Adrenal gland (tissue), 19 donors: ENCODE measurements at places on chromosomes 7 and 10.
A peak's percentile ranks its signal among the peaks of the same experiment; 100 is the strongest.

- no peak for DNase-seq
Observed at GRCh38 chr7:137544453-137545058, 201.0 kb upstream of the PTN start.

- no peak for DNase-seq
Observed at GRCh38 chr7:148719753-148720152, 21.1 kb downstream of the CUL1 start.

GRCh38 chr7:159141167-159141566 lies 3.5 kb downstream of the VIPR2 start:
- DNase-seq = no peak

DNA sequence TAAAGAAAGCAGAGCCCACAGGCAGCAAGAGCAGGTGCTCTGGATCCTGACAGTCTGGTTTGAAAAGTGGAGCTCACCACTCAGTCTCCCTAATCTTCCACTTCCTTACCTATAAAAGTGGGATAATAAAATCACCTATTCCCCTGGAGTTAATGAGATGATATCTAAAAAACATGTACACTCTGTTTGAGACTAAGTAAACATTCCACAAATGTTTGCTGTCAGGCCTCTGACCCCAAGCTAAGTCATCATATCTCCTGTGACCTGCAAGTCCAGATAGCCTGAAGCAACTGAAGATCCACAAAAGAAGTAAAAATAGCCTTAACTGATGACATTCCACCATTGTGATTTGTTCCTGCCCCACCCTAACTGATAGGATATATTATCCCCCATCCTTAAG lies 1324.5 kb downstream of the XPNPEP1 start:
- DNase-seq = no peak

DNA sequence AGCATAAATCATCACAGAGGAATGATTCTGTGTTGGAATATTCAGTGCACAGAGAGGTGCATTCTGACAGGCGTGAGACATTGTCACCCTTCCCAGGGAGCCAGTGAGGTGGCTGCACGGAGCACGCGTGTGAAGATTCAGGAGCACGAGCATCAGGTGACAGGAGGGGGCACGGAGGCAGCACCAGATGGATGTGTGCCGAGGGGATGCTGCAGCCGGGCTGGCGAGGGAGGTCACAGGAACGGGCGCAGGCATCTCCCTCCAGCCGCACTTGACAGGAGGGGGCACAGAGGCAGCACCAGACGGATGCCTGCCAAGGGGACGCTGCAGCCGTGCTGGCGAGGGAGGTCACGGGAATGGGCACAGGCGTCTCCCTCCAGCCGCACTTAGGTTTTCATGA lies 66.5 kb downstream of the DIP2C start:
- no peak for DNase-seq

DNA sequence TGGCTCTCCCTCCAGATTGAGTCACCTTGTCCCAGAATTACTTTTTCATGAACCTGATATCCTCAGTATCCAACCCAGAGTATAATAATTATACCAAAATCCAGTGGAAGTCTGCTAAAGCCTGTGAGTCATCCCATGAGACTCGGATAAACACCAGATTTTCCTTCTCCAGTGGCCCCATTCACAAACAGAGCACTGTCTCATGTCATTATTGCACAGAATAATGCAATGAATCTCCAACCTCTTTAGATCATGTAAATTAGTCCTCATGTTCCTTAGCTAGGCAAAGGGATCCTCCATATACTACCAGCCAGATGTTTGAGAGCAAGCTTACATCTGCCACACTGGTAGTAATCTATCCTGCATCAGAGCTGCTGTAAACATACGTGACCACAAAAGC lies 89.0 kb downstream of the AMPH start:
- no peak for DNase-seq

GRCh38 chr7:3092468-3092867 lies 48.8 kb upstream of the CARD11 start:
- peak; percentile 60 for DNase-seq

DNA sequence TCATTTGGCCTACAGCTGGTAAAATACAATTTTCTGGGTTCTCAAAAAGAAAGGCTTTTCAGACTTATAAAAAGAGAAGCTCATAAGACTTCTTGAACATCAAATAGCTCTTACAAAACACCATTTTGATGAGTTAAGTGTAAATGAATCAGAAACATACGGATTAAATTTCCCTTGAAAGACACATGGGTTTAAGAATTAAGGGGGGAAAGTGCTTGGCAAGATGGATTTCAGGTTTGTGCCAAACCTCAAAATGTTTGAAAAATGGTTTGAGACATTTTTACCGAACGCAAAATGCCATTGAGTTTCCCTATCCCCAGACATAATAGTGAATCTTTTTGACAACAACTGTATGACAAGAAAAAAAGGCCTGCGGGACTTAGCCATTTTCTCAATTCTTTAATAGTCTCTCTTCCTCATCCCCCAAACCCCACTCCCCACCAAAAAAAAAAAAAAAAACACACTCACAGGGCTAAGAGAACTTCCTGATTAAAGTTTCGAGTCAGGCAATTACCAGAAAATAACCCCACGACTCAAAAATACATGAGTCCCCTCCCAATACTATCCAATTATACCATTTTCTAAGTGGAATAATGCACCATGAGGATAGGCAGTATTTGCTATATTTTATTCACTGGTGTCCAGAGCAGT lies 260.1 kb downstream of the TRIL start:
- no peak for DNase-seq

GRCh38 chr7:106100863-106101629 lies 11.1 kb downstream of the SYPL1 start:
- DNase-seq = no peak

DNA sequence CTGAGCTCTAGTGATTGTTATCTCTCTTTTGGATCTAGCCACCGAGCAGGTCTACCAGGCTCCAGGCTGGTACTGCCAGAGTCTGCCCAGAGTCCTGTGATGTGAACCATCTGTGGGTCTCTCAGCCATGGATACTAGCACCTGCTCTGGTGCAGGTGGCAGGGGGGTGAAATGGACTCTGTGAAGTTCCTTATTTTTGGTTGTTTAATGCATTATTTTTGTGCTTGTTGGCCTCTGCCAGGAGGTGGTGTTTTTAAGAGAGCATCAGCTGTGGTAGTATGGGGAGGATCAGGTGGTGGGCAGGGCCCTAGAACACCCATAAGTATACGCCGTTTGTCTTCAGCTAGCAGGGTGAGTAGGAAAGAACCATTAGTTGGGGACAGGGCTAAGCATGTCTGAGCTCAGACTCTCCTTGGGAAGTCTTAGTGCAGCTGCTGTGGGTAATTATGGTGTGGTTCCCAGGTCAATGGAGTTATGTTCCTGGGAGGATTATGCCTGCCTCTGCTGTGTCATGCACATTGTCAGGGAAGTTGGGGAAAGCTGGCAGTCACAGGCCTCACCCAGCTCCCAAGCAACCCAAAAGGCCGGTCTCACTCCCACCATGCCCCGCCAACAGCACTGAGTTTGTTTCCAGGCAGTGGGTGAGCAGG lies 81.8 kb downstream of the NPSR1 start:
- no peak for DNase-seq

- no peak for DNase-seq
Observed at GRCh38 chr7:1623810-1624209, 46.3 kb upstream of the ELFN1 start.

DNA sequence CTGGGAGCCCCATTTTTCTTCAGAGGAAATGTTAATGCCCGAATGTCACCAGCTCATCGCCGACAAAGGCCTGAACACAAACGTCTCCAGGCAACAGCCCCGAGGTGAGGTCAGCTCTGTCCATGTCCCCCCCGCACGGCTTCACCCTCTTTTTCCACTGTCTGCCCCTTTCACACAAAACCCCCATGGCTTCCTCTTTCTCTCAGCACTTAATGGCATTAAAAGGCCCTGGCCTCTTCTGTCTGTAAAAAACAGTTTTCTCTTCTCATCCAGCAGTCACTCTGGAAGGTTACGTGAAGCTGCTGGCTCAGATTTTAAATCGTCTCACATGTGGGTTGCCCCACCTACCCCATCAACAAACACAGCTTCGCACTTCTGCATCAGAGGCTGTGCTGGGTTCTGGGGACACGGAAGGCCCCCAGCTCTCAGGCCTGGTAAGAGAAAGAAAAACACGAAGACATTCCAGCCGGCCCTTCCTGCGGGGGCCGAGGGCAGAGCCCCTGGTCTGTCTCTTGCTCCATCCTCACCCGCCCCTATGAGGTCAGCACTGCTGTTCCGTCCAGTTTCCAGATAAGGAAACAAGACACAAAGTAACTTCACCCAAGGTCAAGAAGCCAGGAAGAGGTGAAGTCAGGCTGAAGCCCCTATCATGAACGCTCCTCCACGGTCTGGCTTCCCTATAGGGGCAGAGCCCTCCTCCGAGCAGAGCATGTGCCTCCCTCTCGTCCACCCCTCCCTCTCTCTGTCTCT lies 91.1 kb upstream of the PDGFA start:
- peak; percentile 40 for DNase-seq

DNA sequence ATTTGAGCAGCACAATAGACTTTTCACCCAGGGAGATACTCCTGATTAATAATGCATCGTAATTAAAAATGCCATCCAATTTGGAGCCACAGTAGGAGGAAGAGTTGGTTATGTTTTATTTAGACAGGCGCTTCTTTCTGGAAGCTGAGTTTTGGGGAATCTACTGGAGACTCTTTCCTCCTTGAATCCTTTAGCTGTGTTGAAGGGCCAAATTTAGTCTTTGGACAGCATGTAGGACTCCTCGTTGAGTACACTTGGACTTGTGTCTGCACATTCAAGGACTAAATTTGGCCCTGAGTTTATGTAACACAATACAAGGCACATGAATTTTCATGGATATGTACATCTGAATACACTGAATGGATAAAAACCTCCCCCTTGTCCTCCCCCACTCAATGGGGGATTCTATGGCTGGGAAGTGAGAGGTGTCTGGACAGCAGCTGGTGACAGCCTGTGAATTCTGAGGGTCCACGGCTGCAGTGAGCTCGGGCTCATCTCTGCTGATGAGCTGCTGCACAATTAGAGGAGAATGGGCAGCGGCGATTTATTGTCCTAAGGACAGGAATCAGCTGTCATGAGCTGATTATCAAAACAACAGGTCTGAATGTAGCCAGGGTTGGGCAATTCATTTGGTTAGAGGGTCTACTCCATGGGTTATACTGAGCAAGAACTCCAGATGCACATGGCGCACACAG lies 95.2 kb downstream of the PRTFDC1 start:
- DNase-seq = no peak

- DNase-seq = no peak
Observed at GRCh38 chr10:110818311-110819256, 53.1 kb upstream of the PDCD4 start.

DNA sequence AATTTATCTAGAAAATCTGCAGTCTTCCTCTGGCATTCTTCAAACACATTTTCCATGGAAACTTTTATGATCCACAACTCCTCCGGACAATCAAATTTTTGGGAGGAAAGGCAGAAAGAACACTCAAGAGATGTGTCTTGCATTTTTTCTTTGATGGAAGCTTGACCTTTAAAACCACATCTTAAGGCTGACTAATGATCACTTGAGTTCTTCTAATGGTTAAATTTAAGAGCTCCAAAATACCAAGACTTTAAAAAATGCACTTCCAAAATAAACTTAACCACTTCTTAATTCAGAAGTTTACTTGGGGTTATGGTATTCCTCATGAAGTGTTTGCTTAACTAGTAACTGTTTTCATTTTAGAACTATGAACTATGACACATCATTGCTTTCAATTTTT lies 43.3 kb downstream of the ETV1 start:
- DNase-seq = no peak

DNA sequence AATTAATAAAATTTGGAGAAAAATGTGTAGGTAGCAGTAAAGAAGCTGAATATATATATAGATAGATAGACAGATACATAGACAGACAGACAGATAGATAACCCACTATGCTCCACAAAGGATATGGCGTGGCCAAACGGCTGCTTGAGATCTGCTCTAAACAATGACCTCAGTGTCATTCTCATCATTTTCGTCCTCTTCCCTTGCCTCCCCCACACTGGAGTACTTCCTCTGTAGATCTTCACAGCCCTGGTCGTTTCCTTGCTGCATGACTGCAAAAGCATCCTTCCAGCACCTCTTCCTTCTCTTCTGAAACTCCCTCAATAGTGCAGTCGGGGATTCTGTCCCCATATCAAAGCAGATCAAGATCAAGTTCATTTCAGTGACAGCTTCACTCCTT lies 35.6 kb upstream of the ATP6V0A4 start:
- DNase-seq = no peak

DNA sequence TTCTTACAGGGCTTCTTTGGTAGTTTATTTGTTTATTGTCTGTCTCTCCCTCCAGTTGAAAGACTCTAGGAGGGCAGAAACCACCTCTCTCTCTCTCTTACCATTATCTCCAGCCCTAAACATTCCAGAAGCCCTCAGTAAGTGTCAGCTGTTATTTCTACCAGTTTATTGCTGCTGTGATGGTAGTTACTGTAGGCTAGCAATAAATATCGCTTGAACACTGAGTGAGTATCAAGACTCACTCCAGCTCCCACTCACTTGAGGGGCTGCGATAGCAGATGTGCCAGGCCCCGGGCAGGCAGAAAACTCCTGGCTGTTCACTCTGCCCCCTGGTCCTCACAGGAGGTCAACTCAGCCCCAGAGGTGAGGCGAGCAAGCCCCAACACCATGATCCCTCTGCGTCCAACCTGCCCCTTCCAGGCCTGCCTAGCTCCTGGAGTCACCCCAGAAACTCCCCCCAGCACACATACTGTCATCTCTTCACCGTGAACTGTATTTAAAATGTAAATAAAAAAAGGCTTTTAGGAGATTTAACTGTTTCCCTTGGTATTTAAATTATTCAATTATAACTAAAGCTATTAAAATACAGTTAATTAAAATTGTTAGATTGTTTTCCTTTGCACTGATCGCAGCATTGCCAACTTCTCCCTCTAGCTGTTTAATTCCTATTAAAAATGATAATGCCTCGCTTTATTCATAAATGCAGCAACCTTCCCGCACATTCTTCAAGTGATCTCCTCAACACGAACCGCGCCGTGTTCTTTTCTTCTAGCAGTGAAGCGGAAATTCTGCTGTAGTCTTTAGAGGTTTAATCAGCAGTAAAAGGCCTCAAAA lies 321.1 kb upstream of the ZMIZ1 start:
- no peak for DNase-seq

GRCh38 chr10:94428766-94429707 lies 26.7 kb downstream of the TBC1D12 start:
- DNase-seq = no peak

GRCh38 chr7:24341691-24342413 lies 57.9 kb downstream of the NPY start:
- DNase-seq = no peak

DNA sequence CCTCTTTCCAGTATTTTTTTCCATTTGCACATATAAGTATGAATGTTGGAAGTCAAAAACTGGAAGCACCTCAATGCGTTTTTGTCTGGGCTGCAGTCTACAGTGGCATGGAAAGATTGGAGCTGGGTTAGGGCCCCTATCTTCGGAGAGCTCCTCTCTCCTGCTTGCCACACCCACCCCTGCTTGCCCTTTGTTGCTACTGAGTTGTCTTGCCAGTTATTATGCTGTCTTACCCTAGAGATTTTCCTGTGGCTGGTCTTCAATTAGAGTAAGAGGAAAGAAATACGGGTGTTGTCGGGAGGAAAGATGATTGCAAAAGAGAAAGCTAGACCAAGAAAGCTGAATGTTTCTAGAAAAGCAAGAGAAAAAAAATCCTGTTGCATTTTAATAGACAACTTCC lies 228.9 kb upstream of the CELF2 start:
- DNase-seq = no peak
